ENCODE measurements at places on chromosomes 13 and 19.

- no peak for DNase-seq
These were observed 5.8 kb downstream of the ZNF816 start for GRCh38 chr19:52956917-52957316.

- no peak for DNase-seq
These were observed 10.6 kb upstream of the SOX1 start for GRCh38 chr13:112056284-112056727.

- no peak for DNase-seq
These were observed 13.5 kb downstream of the PLPP2 start for GRCh38 chr19:277581-278165.

- DNase-seq: peak; percentile 92
These were observed 73.6 kb downstream of the COL4A1 start for GRCh38 chr13:110233181-110233950.

DNA sequence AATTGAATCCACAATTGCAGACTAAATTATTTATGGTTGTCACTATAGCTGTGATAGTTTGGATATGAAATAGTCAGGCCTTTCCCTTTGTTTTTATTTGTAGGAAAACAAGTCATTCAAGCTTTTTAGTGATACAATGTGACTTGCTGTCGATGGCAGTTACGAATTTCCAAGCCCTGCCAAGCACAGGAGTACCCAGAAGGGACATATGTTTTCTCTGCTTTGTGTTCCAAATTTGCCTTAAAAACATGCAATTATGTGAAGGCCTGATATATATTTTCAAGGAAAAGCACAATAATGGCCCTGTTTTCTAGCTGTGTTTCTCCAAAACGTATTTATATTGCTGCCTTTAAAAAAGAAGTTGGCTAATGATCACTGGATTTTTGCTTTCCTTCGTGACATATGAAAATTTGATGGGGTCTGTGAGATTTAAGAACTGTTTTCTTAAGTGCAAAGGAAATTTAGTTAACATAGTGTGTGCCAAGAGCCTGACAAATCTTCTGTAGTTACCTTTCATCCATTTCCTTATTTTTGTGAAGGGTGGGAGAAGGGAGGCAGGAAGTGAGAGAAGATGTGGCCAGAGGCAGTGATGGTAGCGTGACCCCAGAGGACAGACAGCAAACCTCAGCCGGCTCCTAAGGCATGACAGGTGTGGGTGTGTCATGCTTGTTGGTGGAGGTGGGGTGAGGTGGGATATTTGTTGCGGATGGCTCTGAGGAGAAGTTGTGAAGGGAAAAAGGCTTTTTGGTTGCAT is 79.6 kb downstream of the TEX26 start:
- no peak for DNase-seq

DNA sequence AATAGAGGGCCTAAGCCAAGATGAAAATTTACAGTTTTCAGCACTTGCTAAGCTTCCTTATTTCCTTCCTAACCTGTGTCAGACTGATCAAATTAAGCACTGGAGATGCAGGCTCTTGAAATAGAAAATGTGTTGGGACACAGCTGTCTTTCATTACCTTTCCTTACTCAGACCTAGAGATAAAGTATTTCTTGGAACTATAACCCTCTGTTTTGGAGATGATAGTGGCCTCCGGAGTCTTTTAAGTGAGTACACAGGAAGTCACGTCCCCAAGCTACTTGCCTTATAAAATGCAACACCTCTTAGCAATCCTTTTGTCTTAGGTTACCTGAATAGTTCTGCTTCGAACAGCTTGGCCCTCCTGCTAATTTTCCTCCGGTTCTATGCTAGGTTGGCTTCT is 12.4 kb upstream of the AKAP11 start:
- no peak for DNase-seq

DNA sequence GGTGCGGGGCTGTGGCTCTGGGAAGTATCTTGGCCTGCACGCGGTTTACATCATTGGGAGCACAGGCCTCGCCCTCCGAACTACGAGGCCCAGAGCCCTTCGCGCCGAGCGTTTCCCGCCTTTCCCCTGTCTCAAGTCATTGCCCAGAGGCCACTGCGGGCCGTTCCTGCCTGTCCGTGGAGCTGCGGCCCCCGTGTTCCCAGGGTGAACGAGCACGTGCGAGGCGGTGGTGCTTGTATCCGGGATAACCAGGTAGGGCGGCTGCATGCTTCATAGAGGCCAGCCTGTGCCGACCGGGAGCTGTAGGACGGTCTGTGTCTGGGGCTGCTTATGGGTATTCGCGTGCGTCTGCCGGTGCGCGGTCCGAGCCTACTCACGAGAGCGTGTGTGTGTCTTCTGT is 32.5 kb downstream of the ZNF527 start:
- no peak for DNase-seq

GRCh38 chr19:45791744-45792469 is 738 bp downstream of the DMWD start:
- no peak for DNase-seq

- peak; percentile 62 for DNase-seq
These were observed 9.7 kb downstream of the INAFM1 start for GRCh38 chr19:47284324-47284899.

- DNase-seq: no peak
These were observed 677.4 kb downstream of the SLITRK1 start for GRCh38 chr13:83204886-83205285.

DNA sequence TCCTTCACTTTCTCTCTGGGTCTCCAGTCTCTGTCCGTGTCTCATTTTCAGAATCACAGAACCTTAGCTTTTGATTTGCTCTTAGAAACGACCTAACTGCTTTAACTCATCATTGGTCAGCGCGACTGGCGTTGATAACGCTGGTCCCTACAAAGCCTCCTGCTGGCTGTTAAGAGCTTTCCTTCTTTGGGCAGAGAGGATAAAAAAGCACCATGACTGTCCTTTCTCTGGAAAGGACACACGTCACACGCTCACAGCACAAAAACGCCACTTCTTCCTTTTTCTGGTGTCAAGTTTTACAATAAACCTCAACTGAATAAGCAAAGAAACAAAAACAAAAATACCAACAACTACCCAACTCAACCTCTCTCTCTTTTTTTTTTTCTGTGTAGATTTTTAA is 1.7 kb upstream of the KLK12 start:
- no peak for DNase-seq

DNA sequence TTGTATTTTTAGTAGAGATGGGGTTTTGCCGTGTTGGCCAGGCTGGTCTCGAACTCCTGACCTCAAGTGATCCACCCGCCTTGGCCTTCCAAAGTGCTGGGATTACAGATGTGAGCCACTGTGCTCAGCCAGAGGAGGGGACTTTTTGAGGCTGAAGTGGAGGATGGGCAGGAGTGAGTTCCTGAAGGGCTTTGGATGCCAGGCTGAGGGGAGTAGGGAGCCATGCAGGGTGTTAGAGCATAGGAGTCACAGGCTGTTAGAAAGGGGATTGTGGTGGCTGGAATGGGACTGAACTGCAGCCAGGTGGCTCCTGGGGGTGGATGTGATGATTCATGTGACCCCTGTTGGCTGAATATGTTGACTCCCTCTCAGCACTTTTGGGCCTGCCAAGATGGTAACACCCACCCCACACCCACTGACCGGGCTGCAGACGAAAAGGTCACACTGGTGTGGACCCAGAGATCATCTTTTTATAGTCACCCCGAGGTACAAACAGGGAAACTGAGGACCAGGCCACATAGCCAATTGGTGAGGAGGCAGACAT is 11.2 kb downstream of the CYP4F22 start:
- no peak for DNase-seq

GRCh38 chr13:26515721-26516120 is 41.8 kb upstream of the WASF3 start:
- no peak for DNase-seq

- DNase-seq: no peak
These were observed 7.7 kb upstream of the KIR2DL4 start for GRCh38 chr19:54795758-54796157.

GRCh38 chr13:72754111-72754510 is 26.4 kb downstream of the BORA start:
- DNase-seq: no peak

- peak; percentile 85 for DNase-seq
These were observed 1241.9 kb downstream of the UQCRFS1 start for GRCh38 chr19:27971071-27971470.

- DNase-seq: peak; percentile 40
These were observed 24.3 kb downstream of the COLGALT1 start for GRCh38 chr19:17579661-17580244.

GRCh38 chr13:113937527-113938180 is 36.2 kb downstream of the C13orf46 start:
- DNase-seq: no peak

DNA sequence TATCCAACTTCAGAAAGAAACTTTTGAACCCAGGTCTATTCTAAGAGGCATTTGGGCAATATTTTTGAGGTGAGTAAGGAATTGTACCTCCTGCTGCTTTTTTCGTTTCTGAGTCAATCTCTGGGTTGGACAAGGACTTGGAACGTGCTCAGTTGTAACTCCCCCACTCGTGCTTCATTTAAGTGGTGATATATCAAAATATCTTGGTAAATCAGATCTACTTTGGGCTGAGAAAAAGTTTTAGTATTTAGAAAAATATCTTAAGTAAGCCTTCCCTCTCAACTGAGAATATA is 728.9 kb downstream of the EFNB2 start:
- no peak for DNase-seq

DNA sequence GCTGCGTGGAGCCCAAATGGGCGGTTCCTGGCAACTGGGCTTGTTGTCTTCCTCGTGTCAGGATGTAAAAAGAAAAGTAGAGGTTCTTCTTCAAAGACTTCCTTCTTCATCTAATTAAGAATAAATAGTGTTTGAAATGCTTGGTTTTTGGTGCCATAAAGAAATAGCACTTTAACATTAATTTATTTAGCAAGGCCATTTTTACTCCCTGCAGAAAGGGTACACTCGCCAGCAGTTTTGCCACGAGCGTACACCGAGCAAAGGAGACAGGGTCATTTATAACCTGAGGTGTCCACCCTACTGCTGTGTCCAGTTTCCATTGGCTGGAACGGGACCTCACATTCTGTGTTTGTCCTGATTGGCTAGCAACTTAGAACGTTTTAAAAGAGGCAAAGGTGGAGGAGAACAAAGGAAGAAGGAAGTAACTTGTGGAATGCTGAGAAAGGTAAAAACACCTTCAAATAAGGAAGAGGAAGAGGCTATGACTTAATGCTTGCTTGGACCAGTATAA is 21.8 kb upstream of the OR10H1 start:
- DNase-seq: no peak
